Lower leg skin (tissue), 4 donors: ENCODE measurements at places on chromosomes 1 and 21.

- no peak for DNase-seq
These were observed 19.5 kb downstream of the FAAH start for GRCh38 chr1:46413596-46413985.

DNA sequence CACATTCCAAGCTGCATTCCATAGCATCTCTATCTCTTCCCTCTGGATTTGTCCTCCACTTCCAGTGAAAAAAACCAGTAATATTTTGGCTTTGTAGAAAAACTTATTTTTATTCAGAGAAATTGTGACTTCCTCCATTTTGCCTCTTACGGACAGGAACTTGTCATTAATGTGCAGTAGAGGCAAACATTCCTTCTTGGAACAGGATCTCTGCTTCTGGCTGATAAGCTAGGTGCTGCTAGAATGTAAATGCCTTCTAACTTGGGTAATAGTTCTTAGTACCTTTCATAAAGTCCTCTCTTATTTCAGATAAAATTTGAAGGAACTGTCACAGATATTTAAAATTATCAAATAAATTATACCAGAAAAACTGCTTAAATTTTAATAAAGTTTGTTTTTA, 707.8 kb downstream of the USP25 start:
- DNase-seq: no peak

- DNase-seq: no peak
These were observed 327.2 kb downstream of the PTPRU start for GRCh38 chr1:29563571-29563970.

GRCh38 chr1:58779059-58779754, 4.6 kb downstream of the JUN start:
- no peak for DNase-seq

GRCh38 chr1:35288761-35289160, 20.3 kb downstream of the ZMYM4 start:
- DNase-seq: no peak

- DNase-seq: no peak
These were observed 24.4 kb upstream of the CADM3 start for GRCh38 chr1:159146980-159147379.

DNA sequence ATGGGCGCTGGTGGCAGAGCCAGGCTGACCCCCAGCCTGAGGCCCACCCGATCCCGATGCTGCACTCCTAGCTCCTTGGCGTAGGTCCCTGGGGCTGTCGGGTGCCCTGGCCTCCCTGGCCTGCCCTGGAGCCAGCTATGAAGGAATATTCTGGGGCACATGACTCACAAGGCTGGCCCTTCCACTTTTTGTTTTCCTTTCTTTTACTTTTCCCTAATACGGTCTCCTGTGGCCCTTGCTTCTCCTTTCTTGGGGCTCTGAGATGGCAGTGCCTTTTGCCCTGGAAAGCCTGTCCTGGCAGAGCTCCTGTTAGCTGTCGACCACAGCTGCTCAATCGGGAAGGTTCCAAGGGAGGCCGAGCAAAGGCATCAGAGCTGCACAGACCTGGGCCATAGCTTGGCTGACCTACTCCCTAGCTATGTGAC, 22.1 kb downstream of the ARHGEF10L start:
- DNase-seq: no peak

GRCh38 chr1:161127649-161128048, 4.8 kb downstream of the DEDD start:
- no peak for DNase-seq

DNA sequence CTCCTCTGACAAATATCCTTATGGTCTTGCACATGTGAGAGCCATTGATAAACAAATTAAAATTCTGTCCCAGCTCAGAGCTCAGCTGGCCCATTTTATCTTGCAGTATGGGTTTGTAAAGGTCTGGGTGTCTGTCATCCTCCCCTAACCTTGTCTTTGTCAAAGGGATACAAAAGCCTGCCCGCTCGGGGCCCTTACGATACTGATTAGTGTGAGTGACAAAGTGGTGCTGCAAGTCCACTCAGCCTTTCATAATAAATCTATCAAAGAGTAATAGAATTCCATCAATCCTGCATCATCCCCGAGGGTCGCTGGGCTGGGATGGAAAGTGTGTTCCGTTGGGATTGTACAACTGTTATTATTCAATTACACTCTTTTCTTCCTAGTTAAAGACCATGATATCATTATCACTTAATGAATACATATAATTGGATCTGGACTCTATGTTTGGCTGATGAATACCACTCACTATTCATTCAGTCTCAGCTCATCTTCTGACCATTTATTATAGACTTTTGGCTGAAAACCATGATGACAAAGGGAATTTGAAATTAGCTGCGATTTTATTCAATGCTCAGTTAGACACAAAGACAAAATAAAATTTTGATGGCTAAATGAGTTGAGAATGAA, 122.5 kb upstream of the FOXD3 start:
- DNase-seq: no peak

- no peak for DNase-seq
These were observed 464.8 kb downstream of the PTBP2 start for GRCh38 chr1:97186381-97186780.

DNA sequence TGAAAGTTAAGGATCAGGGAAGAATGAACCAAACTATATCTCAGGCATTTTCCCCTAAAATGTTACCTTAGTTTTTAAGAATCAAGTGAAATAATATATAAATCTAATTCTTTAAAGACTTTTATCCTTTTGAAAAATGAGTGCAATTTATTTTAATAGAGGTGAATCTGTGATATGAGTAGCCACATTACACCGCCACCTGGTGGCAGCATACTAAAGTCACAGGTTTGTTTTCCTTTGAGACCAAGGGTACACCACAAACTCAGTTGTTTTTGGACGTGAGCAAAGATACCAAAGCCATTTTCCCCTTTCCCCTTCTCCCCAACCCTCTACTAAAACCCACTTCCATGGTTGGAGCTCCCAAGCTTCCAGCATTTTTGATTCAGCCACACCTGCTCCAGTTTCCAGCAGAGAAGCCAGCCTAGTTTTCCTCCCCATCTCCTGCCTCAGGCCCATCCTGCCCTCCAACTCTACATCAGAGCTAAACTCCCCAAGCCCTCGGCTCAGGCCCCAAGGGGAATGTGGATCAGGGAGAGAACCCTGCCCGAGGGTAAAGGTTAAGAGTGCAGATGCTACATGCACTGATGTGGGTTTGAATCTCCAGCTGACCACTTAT, 22.9 kb upstream of the LDLRAP1 start:
- DNase-seq: peak; percentile 58

DNA sequence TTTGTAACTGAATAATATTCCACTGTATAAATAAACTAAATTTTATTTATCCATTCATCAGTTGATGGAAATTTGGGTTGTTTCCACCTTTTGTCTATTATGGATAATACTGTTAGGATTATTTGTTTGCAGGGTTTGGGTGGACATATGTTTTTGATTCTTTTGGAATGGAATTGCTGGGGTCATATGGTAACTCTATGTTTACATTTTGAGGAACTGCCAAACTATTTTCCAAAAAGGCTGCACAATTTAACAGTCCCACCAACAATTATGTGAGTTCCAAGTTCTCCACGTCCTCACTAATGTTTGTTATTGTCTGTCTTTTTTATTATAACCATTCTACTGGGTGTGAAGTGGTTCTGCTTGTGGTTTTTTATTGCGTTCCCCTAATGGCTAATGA, 4.3 kb upstream of the SERBP1 start:
- no peak for DNase-seq
